ENCODE measurements at places on chromosomes 2 and 18. TPM values are rescaled to one million over a fixed set of nuclear protein-coding genes. Genes with fewer than 3 reads are reported as not detected.

- DNase-seq: no peak
Measured at GRCh38 chr2:117557626-117558025, 256.9 kb upstream of the DDX18 start.

DNA sequence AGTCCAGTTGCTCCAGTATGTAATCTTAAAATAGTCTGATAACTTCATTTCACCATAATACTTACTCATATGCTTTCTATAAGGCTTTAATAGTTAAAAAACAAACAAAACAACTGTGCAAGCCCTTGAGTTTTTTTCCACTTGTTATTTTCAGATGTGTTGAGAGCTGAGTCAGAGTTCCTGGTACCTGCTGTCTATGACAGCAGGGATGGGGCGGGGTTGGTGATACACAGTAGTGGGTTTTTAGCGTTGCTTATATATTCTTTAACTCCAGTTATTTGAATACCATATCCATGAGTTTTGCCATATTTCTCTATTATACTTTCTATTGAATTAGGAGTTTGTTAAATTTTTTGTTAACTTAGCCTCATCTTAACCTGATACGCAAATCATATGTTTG, 5.0 kb downstream of the NAPG start:
- no peak for DNase-seq

- no peak for DNase-seq
Measured at GRCh38 chr2:219852626-219853025, 225.2 kb downstream of the SLC4A3 start.

GRCh38 chr2:28447943-28448792, 47.7 kb upstream of the PLB1 start:
- peak; percentile 88 for DNase-seq

DNA sequence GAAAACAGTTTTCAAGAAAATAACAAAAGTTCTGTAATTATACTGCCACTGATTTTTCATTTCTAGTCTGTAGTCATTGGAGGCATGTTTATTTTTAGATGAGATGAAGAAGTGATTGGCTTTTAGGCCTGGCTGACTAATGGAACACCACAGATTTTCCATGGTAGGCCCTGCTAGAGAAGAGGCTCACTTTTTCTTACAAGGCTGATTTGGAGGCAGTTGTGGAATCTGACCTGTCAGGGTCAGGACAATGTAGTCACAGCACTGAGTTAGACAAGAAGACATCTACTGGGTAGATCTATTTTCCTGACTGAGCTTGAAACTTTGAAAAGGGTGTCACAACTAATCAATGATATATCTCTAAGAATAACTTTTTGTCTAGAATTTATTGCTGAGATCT, 43.9 kb downstream of the KDM3A start:
- DNase-seq: peak; percentile 40

DNA sequence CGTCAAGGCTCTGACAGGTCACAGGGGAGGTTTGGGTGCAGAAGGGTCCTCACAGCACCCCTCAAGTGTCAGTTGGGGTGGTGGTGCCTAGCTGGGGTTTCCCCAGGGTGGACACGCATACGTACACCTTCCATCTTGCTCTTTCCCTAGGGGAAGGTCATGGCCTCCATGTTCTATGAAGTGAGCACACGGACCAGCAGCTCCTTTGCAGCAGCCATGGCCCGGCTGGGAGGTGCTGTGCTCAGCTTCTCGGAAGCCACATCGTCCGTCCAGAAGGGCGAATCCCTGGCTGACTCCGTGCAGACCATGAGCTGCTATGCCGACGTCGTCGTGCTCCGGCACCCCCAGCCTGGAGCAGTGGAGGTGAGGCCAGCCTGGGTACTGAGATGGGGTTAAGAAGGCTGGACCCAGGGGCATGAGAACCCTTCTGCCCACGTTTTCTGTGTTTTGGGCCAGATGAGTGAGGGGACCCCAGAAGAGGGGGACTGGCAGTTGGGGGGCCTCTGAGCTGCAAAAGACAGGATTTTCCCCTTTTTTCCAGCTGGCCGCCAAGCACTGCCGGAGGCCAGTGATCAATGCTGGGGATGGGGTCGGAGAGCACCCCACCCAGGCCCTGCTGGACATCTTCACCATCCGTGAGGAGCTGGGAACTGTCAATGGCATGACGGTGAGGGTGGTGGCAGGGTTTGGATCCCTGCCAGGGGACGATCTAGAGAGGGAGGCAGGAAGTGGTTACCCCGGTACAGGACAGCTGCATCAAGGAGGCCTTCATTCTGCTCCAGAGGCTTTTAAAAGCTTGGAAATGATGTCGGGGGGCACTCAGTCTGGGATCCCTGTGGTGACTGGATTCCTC, 20.9 kb downstream of the SLC30A3 start:
- DNase-seq: no peak

GRCh38 chr18:13628211-13628610, 98.1 kb downstream of the FAM210A start:
- no peak for DNase-seq

NEB gene
- 0.02 TPM for total RNA-seq

G6PC2 gene
- not detected for total RNA-seq

MTCL1 gene
- 54.9 TPM for total RNA-seq

- no peak for DNase-seq
Measured at GRCh38 chr2:199646439-199646838, 188.7 kb upstream of the SATB2 start.

DNA sequence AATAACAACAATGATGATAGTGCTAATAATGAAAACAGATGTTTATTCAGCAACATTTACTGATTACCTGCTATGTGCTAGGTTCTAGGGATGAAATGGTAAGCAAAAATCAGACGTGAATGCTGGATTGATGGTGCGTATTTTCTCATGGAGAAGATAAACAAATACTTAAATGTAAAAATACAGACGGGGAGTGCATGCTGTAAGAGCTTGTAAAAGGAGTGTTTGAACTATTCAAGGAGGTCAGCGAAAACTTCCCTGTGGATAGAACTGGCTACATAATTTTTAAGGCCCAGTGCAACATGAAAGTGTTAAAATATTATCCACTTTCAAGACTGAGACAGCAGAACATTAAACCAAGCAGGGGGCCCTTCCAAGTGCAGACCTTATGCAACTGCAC, 22.1 kb downstream of the MTX2 start:
- no peak for DNase-seq
